ENCODE measurements at places on chromosomes 16 and 17.

- DNase-seq: no peak
Measured at GRCh38 chr17:28912281-28912937, 9.5 kb upstream of the DHRS13 start.

- no peak for DNase-seq
Measured at GRCh38 chr17:36929851-36930582, 7.3 kb upstream of the LHX1 start.

- DNase-seq: no peak
Measured at GRCh38 chr17:29674281-29674680, 51.6 kb upstream of the CORO6 start.

DNA sequence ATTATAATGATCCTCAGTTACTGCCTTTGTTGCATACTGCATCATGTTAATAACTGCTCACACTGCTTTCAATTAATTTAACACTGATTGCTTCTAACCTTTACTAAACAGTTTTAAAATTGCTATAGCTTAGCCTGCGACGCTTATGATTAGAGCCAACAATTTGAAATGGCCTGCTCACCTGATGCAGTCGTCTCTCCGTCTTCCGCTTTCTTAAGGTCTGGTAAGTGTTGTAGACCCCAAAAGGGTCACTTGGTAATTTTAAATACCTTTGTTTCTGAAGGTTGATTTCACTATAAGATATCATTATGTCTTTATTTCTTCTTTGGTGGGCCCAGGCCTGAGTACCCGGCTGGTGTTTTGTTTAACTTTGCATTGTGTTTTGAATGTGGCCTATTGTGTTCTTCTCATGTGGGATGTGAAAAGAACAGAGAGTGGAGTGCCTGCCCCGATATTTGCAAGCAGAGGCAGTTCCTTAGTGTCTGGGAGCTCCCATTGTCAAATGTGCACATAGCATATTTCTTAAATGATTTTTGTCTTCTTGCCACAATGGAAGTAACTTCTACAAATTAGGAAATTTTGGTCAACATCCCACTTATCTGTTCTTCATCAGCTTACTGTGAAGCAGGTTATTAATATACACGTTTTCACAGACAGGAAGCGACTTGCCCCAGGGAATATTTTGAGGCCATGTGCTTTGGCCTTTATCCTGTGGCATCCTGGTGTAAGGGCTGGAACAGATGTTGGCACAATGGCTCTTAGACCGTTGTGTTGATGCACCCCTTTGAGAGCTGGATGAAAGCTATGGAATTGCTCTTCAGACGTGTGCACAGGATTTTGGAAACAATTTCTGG lies 2.9 kb downstream of the PHKB start:
- no peak for DNase-seq

DNA sequence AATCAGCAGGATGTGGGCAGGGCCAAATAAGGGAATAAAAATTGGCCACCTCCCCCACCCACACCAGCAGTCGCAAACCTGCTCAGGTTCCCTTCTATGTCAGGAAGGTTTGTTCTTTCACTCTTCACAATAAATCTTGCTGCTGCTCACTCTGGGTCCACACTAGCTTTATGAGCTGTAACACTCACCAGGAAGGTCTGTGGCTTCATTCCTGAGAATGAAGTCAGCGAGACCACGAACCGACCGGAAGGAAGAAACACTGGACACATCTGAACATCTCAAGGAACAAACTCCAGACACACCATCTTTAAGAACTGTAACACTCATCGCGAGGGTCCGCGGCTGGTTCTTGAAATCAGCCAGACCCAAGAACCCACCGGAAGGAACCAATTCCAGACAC lies 115.5 kb upstream of the TBX2 start:
- no peak for DNase-seq

GRCh38 chr17:16352303-16352666 lies 984 bp downstream of the CENPV start:
- no peak for DNase-seq

- no peak for DNase-seq
Measured at GRCh38 chr16:59021751-59022150, 287.6 kb upstream of the GOT2 start.

GRCh38 chr16:21638573-21638975 lies 13.8 kb downstream of the IGSF6 start:
- DNase-seq: no peak

DNA sequence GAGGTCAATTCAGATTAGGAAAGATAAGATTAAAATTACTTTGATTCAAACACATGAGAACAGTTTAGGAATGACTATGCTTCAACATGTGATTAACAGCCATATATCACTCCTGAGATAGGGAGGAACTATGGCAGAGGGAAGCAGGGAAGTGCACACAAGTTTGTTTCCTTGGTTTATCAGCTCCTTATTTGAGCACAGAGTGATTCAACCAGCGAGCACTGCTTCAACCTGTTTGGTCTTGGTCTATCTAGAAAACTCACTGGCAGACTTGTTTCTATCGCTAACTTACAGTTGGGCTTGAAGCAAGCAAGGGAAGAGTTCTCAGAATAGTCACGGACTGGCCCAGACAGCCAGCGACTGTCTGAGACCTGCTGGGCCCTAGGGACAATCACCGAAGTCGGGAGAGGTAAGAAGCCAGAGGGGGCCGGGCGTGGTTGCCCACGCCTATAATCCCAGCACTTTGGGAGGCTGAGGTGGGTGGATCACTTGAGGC lies 23.5 kb downstream of the TUBG1 start:
- no peak for DNase-seq

GRCh38 chr16:64167936-64168335 lies 953.9 kb downstream of the CDH11 start:
- DNase-seq: no peak

DNA sequence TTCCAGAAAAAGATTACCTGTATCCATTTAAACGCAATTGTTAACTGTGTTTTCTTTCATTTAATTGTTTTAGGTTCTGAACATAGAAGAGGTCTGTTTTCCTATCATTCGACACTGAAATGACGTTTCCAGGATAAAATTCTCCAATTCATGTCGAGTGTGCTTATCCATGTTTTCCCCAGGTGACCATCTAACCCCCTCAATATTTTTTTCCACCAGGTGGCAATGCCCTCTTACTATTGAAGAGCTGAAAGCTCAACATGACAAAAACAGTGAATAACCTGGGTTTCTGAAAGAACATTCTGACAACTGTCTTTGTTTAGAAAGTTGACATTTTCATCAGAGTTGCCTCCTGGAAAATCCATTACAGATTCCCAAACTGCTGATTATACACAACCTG lies 948.7 kb downstream of the KCNJ2 start:
- no peak for DNase-seq

DNA sequence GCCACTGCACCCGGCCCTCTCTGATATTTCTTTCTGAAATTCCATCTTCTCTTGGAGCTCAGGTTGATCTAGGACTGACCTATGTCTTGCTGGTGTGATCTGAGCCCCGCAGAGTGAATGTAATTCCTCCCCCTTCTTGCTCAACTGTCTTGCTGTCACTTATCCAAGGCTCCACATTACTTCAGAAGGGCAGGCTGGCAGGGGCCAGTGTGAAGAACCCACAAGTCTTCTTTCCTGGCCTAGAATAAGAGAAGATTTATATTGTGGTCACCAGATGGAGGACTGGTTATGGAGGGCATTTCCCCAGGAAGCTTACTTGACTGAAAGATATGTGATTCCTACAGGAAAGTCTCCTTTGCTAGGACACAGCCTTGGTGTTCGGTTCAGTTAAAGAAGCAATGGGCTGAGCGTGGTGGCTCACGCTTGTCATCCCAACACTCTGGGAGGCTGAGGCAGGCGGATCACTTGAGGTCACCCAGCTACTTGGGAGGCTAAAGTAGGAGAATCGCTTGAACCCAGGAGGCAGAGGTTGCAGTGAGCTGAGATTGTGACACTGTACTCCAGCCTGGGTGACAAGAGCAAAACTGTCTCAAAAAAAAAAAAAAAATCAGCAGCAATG lies 13.4 kb downstream of the ITGAL start:
- no peak for DNase-seq

DNA sequence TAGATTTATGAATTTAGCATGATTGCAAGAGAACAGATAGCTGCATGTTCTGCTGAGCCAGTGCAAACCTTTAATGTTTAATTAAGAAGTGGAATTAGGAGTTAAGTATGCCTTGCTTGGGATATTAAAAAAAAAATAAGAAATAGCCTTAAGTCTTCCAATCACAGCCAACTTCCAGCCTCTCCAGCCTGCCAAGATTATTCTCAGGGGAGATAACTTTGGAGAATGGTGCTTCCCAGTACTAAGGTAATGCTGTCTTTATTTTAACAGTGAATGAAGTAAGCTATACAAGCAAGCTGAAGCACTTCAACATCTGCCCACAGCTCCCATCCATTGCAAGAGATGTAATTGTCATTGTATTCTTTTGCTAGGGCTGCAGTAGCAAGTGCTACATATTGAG lies 389.5 kb upstream of the ASIC2 start:
- DNase-seq: no peak

- peak; percentile 19 for DNase-seq
Measured at GRCh38 chr16:28168991-28169554, 42.7 kb downstream of the XPO6 start.

DNA sequence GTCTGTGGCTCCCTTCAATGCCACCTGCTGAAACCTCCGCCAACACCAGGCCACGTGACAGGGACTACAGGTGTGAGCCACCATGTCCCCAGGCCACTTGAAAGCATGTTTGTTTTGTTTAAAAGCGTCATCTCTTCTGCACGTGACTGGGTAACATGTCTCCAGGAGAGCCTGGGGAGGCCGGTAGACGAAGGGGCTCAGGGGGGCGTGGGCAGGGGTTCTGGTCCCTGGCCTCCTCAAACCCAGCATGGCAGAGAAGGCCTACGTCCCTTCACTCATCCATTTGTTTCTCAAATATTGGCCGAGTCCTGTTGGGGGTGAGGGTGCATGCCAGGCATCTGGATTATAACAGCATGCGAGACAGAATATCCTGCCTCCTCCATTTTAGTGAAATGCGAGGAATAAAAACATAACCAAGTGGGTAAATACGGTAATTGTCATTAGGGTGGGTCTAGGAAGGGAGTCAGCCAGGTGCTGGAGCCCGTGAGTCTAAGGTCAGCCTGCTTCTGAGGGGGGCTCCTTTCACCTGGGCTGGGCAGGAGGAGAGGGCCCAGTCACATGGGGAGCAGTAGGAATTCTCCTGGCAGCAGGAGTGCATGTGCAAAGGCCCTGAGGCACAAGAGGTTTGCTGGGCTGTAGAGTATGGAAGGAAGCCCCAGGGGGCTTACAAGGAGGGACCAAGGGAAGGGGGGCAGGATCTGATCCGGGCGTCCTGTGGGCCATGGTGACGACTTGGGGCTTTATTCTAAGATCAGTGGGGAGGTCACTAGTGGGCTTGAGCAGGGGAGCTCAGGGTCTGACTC lies 26.8 kb upstream of the CIBAR2 start:
- DNase-seq: no peak

GRCh38 chr16:9112166-9112843 lies 20.9 kb downstream of the HAPSTR1 start:
- no peak for DNase-seq

DNA sequence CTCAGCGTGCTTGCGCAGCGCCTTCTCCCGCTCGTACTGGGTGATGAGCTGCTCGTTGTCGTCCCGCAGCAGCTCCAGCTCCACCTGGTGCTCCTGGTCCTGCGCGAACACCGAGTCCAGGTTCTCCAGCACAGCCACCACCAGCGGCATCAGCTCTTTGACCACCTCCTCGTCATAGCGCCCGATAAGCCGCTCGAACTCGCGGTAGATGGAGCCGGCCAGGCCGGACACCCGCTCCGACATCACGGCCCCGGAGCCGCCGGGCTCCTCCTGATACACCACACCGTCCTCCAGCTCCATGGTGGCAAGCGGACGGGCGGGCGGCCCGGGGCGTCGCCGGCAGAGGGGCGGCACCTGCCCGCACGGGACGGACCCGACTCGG lies 320 bp downstream of the SPAG9 start:
- no peak for DNase-seq

DNA sequence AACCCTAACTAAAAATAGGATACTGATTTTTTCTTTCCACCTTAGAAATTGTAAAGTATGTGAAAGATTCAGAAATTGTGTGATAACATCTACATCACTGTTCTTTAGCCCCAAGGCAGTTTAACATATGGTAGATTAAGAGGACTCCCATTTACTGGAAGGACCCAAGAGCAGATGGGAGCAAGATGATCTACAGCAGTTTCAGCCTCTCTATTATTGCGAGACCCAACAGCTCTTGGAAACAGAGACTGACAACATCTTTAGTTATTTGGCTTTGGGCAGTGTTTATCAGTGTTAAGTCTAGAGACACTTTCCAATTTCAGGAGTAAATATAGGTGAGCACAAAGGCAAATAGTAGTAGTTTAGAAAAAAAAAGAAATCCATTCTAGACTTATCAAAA lies 124.9 kb upstream of the CORO6 start:
- DNase-seq: no peak

- DNase-seq: no peak
Measured at GRCh38 chr16:86321491-86321890, 188.8 kb upstream of the FOXF1 start.

DNA sequence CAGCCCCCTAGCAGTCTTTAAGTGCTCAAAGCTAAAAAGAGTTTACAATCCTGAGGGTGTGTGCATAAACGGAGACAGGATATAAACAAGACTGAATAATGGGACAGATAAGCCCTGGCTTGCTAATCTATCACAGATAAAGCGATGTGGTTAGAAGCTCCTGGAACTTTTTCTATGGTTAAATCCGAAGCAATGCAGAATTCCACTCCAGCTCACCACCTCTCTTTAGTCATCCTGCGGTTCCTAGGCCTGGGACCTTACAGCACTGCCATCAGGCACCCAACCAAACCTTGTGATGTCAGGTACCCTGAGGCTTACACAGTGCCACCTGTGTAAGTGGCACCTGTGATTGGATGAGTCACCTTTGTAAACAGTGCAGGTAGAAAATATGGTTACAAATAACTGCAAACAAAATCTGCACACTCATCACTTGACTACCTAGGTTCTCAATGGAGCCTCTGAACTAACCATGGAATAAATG lies 31.5 kb upstream of the B4GALNT2 start:
- no peak for DNase-seq

GRCh38 chr17:1779571-1780131 lies 17.8 kb downstream of the SERPINF1 start:
- DNase-seq: no peak

DNA sequence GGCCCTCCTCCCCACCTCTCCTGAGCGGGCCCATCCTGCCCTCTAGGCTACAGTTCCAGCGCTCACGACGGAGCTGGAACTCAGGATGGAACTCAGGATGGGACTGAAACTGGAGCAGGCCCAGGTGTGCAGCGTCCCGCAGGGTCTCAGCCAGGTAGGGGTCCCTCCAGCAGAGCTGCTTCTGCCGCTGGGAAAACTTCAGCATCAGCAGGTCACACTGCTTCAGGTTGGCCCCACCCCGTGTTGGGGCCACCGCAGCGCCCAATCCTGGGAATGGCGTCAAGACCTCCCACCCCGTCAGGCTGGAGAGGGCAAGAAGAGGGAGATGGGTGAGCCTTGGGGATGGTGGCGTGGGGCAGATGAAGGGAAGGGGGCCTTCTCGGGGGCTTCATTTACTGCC lies 62.6 kb upstream of the TMEM97 start:
- DNase-seq: no peak

- no peak for DNase-seq
Measured at GRCh38 chr17:27892542-27892865, 661 bp downstream of the LYRM9 start.

DNA sequence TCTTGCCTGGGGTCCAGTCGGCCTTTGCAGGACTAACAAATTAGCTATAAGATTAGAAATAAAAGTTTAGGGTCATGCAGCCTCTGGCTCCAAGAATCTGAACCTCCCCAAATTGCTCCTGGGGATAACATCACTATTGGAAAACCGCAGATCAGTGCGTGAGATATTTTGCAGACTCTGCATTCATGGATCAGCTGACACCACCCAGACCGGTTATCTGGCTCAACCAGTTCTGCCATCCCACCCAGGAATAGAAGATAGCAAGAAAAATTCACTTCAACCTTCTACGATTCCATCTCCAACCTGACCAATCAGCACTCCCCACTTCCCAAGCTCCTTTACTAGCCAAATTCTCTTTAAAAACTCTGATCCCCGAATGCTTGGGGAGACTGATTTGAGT lies 4.3 kb upstream of the PGS1 start:
- no peak for DNase-seq

Data from activated CD8-positive, alpha-beta memory T cell treated with anti-CD3 and anti-CD28 coated beads for 1 hour (primary cell).